CD4-positive, alpha-beta T cell treated with Interleukin-17A for 1 hour (primary cell): ENCODE measurements at places on chromosomes 11 and 22.

DNA sequence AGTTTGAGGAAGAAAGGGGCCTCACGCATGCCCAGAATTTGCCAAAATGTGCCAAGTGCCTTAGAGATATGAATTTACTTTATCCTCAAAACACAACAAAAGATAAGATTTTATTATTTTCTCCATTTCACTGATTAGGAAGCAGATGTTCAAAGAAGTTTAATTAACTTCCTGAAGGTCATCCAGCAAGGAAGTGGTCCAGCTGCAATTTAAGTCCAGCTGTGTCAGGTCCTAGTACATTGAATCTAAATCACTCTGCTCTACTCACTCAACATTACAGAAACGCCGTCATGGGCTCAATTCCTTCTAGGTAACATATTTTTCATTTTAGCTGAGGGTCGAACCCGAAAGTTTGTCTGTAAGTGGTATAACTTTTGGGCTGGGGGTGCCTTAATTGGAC lies 115.4 kb downstream of the CCDC34 start:
- no peak for DNase-seq

DNA sequence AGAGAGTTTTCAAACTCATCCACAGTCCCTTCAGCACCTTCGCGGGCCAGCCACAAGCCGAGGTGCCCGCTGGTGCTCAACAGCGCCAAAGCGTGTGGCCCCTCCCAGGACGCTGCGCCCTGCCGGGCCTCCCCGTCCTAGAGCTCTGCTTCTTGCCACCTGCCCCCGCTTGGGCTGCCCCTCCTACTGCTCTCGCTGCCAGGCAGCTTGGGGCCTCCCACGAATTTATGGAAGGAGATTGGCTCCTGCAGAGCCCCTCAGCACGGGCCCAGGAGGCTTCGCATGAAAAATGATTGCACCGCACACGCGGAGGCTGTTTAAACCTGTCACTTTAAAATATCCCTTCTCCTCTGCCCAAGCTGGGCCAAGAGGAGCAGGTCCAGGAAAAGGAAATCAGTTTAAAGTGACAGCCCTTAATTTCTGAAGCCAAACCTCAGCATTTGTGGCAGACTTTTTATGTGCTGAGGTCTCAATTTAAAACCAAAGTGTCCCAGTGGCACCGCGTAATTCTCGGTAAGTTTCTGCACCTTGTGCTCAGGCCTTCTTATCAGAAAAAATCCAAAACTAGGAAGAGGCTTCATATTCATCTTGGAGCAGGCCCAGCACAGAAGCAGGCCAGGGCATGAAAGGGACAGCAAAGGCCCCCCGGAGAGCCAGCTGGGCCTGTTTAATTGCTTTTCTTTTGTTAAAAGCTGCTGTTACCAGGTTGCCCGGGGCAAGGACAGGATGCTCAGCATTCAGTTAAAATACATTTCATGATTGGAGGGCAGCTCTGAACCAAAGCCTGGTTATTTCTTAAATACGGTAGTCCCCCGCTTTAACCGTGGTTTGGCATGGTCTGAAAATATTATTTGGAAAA lies 303.6 kb downstream of the OPCML start:
- no peak for DNase-seq

DNA sequence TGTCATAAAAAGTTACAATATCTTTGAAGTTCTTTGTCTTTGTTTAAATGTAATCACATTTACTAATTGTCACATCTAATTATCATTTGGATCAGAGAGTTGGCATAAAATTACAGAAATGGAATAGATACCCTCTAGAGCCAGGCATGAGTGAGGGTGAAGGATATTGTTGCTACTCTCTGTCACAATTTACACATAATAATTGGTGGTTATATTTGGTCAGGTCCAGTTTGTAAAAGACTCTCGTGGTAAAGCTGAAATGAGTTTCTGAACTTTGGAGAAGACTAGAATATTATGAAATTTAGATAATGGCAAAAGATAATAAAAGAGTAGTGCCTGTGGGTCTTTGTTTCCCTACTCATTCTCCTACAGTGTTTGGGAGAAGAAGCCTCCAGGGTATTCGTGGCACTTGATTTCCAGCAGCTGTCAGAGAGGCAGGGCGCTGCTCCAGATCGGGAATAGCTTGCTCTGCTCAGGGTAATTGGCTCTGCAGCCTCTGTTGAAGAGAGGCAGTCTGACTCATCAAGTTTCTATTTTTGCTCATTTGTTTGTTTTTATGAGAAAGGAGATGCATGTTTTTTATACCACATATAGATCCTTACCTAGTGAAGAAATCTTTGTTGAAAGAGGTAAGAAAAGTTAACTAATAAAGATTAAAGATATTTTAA lies 349.9 kb downstream of the CNTN5 start:
- DNase-seq: no peak

- no peak for DNase-seq
Observed at GRCh38 chr11:107691000-107691750, 20.7 kb downstream of the SLN start.

DNA sequence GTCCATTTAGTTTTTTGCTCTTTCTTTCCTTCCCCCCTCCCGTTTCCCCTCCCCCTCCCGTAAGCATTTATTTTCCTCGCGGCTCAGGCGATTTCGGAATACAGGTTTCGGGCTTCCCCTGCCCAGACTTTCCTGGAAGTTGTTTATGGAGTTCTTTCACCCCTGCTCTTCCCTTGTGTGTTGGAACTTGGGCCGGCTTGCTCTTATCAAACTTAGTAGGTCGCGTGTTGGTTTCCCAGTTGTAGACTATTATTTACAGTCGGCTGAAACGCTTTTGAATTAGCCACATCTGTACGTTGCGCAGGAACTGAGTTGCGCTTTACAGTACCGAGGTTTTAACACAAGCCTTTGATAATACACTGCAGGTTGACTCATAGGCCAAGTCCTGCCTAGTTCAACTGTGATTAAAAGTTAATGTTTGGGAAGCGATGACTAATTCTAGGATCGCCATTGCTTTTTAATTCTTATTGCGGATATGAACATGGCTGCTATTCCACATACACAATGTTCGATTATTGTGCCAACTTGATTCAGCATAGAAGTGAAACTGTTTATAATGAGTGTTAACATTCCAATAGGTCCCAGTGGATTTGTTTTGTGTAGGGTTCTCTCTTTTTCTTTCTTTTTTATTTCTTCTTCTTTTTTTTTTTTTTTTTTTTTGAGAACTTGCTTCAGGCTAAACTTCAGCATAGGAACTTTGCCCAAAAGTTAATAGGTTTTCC lies 1.7 kb downstream of the YAP1 start:
- DNase-seq: peak; percentile 35

- DNase-seq: no peak
Observed at GRCh38 chr22:19571995-19572394, 47.8 kb upstream of the CLDN5 start.

- no peak for DNase-seq
Observed at GRCh38 chr11:121889931-121890330, 226.1 kb downstream of the BLID start.

- DNase-seq: no peak
Observed at GRCh38 chr11:125402435-125402834, 93.6 kb downstream of the FEZ1 start.

DNA sequence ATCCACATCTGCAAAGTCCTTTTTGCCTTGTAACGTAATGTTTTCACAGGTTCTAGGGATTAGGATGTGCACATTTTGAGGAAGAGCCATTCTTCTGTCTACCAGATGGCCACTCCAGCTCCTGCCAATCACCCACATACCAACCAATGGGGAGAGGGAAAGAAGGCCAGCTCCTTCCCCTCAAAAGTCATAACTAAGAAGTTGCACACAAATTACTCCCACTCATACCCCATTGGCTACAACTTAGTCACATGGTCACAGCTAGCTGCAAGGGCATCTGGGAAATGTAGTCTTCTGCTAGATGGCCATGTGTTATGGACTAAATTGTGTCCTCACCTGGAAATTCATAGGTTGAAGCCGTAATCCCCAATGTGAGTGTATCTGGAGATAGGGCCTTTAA lies 15.4 kb upstream of the MYOD1 start:
- no peak for DNase-seq

- DNase-seq: peak; percentile 83
Observed at GRCh38 chr11:61042961-61043540, 59.2 kb upstream of the CD5 start.

DNA sequence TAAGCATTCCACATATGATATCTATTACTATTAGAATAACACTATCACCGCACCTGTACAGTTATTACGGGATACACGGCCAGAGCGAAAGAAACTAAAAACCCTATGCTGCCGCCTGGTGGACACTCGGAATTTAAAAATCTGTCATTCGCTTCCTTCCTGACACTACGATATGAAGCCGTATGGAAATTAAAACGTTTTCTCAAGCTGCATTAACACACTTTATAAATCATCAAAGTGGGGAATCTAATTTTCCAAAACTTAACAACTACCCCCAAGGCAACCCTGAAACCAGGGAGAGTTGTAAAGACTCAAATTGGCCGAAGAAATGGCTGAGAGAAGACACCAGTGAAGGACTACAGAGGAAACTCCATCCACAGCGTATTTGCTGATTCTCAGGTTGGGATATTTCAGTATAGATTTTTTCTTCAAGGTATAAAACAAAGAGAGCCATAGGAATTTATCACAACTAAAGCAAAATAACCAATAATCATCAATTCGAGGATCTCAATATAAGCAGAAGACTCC lies 1.4 kb downstream of the CCDC73 start:
- DNase-seq: peak; percentile 58

DNA sequence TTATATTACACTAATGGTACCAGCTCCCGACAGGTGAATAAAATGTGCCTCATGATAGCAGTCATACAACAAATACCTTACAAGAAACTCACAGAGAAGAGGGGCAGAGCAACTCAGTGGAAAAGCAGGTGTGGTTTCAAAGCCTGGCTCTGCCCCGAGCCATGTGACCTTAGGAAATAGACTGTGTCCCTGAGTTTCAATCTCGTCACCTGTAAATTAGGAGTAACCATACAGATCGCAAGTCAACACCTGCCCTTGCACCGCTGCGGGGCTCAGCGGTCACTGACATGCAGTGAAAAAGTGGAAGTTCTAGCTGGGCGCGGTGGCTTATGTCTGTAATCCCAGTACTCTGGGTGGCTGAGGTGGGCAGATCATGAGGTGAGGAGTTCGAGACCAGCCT lies 11.9 kb upstream of the MRTFA start:
- DNase-seq: no peak

GRCh38 chr11:119684361-119685110 lies 44.5 kb downstream of the NECTIN1 start:
- no peak for DNase-seq

GRCh38 chr11:117535201-117535849 lies 207.7 kb downstream of the CEP164 start:
- DNase-seq: no peak

GRCh38 chr11:35138606-35138942 lies 397 bp upstream of the CD44 start:
- no peak for DNase-seq

- peak; percentile 86 for DNase-seq
Observed at GRCh38 chr22:37643225-37643847, 3.9 kb downstream of the SH3BP1 start.

DNA sequence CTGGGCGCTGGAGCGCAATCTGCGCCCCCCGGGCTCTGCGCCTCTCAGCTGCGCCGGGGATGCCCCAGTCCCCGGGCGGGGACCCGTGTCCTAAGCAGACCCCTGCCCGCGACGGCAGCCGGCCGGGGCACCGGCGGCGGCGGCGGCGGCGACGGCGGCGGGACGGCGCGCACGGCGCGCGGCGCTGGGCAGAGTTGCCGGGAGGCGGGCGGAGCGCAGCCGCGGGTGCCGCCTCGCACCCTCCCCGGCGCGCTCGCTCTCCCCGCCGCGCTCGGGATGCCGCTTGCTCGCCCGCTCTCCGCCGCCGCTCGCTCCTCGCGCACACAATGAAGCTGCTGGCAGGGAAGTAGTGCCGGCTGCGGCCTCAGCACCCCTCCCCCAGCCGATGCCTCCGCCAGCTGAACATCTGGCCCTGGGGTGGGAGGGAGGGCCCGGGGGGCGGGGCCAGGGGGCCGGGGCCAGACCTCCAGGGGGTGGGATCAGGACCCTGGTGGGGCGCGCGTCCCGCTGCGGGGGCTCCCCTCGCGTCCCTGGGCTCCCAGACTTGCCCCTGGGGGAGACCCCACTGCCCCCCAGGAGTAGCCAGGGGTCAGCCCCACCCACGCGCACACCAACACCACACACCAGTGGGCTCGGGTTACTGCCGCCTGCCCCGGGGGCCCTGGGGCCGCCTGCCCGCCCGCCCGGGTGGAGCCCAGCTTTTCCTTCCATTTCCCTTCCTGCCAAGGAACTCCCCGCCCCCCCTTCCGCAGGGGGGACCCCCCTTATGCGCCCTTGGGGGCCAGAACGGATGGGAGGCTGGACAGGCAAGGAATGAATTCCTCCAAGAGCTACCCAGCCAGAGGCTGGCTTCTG lies at the start of gene RCOR2:
Gene RCOR2, minus strand, starts transcription at position 328 of the 855 bp plus-strand sequence. CDS start 708 bp downstream, outside the sequence.
- peak; percentile 71 for DNase-seq

DNA sequence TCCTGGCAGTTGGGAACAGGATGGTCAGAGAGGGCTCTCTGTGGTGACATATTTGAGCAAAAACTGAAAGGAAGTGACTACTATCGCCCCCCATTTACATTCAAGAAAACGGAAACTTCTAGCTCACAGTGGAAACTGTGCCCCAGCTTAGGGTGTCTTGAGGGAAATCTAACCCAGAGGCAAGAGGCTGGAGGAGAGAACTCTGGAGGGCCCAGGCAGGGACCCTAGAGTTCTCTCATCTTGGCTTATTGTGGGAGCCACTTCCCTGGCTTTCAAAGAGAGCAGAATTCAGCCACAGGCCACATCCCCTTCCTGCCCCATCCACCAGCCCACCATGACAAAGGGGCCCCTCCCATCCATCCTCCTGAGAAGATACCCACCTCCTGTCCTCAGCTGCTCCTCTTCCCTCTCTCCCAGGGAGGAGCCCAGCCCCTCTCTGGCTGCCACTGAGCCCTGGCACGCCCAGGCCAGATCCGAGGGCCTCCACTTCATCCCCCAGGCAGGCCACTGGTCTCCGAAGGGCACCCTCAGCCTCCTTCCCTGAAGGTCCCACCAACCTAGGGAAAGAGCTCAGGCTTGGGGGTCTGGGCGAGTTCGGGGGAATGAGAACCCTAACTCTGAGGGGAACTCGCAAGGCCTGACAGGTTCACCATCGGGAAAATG lies 1.6 kb upstream of the TMPRSS13 start:
- DNase-seq: peak; percentile 13

- DNase-seq: no peak
Observed at GRCh38 chr22:17783312-17783711, 9.0 kb upstream of the BID start.
